ENCODE measurements at places on chromosomes 7 and 10.

GRCh38 chr7:101140339-101140699 lies 13.4 kb downstream of the SERPINE1 start:
- DNase-seq: no peak

- no peak for DNase-seq
Measured at GRCh38 chr10:74419491-74419951, 268.5 kb downstream of the ADK start.

DNA sequence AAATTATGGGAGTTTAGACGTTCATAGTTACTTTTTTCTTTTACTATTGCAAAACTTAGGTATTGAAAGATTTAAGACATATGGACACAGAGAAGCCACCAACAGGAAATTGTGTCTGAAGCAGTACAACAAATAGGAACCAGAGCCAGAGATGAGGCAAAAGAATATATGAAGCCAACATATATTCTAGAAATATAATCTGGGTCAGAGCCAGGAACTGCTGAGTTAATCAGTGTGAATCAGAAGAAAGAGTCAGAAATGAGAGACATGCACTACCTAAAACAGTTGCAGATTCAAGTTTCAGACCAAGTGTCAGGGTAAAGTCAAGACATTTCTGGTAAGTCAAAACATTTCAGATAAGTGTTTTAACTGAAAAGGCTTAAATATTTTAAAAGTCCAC lies 67.7 kb downstream of the DGKB start:
- no peak for DNase-seq

DNA sequence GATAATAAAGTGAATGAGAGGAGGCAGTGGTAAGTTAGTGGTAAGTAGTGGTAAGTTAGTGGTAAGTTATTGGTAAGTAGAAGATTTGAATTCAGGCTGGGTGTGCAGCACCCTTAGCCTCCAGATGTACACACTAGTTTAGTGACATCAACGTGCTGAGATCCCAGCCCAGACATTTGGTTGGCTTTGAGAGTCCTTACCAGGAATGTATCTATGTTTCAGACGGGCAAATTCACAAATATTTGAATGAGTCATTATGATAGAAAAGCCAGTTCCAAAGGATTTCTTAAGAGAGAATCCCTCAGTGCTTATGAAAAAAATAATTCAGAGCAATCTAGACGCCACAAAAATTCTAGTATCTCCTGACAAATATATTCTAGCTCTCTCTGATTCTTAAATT lies 70.0 kb downstream of the ARL4A start:
- DNase-seq: no peak

Measured in activated naive CD8-positive, alpha-beta T cell treated with anti-CD3 and anti-CD28 coated beads for 36 hours (primary cell).